ENCODE measurements at places on chromosomes 3 and 15.

- DNase-seq: no peak
Observed at GRCh38 chr15:71271327-71271726, 156.1 kb downstream of the THSD4 start.

DNA sequence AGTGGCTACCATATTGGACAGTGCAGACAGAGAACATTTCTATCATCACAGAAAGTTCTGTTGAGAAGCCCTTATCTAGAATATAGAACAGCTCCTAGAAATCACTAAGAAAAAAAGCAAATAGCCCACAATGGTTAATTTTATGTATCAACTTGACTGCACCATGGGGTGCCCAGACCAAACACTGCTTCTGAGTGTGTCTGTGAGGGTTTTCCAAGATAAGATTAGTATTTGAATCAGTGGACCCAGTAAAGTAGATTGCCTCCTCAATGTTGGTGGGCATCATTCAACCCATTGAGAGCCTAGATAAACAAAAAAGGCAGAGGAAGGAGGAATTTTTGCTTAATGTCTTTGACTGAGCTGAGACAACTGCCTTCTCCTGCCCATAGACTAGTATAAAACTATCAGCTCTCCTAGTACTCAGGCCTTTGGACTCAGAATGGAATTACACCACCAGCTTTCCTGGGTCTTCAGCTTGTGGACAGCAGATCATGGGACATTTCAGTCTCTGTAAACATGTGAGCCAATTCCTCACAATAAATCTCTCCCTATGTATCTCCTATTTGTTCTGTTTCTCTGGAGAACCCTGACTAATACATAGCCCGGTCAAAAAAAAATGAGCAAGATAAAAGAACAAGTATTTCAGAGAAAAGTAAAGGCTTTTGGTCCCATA is 55.9 kb upstream of the OXTR start:
- DNase-seq: no peak

- DNase-seq: no peak
Observed at GRCh38 chr3:16982460-16982859, 97.7 kb downstream of the PLCL2 start.

DNA sequence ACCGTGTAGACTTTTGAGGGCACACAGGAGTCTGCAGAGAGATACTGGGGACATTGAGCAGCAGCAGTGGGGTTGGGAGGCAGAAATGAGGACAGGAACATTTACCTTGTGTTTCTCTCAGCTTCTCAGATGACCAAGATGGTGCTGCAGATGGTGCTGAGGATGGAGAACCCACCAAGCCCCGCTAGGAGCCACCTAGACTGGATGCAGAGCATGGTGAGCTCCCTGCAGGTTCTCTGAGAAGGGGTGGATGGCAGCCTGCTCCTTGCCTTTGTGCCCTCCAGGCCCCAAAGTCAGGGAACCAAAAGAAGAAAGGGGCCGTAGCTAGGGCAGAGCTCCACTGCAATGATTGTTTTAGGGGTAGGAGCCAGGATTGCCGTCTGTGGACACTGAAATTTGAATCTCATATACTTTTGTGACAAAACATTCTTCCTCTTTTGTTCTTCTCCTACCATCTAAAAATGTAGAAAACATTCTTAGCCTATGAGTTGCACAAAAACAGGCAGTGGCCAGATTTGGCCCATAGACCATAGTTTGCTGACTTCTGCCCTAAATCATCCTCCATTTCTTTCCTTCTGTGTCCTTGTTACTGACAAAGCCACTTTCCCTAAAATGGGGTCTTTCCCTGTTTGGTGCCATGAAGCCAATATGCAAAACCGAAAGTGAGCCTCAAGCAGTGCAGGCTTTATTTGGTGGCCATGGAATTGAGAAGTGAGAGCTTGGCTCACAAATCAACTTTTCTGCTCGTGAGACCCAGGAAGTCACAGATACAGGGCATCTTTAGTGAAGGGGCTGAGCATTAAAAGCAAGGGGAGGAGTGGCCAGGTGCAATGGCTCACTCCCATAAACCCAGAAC is 11.9 kb upstream of the MUC20 start:
- no peak for DNase-seq

- DNase-seq: peak; percentile 36
Observed at GRCh38 chr3:188212308-188212969, 58.5 kb downstream of the LPP start.
